ENCODE measurements at places on chromosomes 6 and 20.
A peak's percentile ranks its signal among the peaks of the same experiment; 100 is the strongest.

DNA sequence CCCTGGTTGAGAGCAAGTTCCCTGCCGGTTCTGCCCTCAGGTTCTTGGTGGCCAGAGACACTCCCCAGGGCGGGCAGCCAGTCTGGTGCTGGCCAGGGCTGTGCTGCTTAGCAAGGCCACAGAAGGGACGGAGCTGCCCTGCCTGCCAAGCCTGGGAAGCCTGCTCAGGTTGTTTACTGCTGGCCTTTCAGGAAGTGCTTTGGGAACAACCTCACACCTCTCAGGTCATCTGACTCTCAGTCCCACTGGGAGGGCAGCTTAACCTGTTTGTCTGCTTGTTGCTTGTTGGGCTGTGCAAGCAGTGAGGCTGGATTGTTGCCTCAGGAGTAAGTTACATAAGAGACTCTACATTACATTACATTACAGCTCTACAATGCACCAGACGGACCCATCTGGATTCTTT lies 75.8 kb upstream of the AFDN start:
- no peak for DNase-seq

DNA sequence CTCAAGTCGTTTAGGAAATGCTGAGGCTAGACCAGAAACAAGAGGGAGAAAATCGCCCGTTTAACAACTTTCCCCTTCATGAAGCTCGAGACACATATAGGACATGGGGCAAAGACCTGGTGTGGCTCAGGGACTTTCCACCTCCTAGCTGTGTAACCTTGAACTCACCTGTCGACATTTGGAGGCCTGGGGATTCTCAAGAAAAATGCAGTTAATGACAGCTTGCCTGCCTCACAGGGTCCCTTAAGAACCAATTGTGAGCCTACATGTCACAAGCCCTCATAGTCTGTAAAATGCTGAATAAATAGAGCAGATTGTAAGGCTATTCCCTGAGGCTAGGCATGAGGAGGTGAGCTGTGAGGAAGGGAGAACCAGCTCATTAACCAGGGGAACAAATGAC lies 35.1 kb downstream of the MGME1 start:
- DNase-seq: no peak

GRCh38 chr20:19812696-19813095 lies 54.6 kb downstream of the RIN2 start:
- peak; percentile 32 for DNase-seq

DNA sequence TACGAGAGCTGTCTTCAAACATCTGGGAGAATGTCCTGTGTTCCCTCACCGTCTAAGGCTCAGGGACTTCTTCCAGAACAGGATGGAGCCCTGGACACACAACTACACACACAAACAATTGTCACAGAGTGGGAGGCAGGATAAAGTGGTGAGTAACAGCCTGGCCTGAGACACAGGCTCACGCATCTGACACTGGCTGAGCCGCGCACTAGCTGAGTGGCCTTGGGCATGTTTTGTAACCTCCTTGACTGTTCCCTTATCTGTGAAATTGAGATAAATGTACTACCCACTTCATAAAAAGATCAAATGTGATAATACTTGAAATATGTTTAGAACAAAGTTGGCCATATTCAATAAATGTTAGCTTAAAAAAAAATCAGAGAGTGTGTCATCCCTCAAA lies 132.4 kb upstream of the ARMC2 start:
- peak; percentile 38 for DNase-seq

DNA sequence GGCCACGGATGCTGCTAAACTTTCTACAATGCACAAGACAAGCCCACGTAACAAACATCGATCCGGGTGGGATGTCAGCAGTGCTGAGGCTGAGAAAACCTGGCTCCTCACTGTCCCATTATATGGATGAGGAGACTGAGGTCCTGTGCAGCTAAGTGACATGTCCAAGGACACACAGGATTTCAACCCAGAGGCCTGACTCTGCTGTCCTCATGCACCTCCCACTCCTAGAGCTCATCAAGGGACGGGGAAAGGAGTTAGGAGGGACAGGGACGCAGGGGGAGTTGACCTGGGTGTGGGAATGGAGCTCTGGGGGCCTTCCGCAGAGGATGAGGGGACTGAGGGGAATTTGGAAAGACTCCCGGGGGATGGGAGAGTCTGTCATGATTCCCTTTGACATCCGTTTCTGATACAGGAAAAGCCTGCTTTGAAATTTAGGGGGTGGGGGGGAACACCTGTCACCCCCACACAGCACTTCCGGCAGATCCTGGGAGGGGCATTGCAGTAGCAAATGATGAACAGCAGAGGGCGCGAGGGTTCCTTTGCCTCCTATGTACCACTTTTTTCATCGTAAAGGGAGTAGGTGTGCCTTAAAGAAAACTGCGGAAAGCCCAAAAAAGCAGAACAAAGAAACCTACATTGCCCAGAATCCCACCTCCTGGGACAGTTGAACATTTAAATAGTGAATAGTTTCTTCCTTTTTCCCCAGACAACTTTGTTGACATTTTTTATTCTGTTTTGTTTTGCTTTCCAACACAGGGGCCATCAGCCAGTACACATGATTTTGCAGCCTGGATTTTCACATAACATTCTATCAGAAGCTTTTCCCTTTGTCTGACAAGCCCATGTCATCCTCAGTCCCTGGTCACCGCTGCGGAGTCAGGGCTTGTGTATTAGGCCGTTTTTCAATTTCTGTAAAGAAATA lies 48.6 kb downstream of the SLC2A10 start:
- DNase-seq: peak; percentile 69

DNA sequence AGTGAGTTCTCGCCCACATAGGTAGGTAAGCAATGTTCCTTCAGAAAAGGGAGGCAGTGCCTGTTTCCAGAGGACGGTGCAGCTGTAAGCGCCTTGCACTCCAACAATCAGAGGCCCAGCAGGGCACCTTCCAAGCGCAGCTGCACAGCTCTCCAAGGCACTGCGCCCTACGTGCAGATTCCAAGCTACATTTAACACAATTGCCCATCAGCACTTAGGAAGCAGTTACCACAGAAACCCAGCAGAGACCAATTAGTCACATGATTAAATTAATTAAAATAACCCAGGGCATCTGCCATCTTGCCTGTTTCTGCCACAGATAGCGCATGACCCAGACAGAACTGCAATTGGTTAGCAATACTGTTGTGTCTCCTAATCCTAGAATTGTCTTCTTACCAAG lies 65.5 kb downstream of the SOBP start:
- DNase-seq: no peak

DNA sequence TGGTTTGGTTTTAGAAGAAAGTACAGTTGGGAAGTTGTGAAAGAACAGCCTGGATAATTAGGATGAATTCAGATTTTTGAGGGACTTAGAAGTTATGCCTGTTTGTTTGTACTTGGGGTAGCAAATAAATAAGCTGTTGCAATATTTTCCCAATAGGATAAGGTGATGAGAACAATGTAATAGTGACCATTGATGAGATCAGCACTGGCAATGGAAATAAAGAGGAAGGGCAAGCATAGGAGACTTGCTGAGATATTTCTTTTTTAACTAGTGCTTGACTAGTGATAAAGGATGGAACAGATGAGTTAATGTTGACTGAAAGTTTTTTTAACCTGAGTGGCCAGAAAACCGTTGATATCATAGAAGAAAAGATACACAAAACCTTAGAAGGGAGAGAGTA lies 498.8 kb downstream of the CDKAL1 start:
- no peak for DNase-seq

DNA sequence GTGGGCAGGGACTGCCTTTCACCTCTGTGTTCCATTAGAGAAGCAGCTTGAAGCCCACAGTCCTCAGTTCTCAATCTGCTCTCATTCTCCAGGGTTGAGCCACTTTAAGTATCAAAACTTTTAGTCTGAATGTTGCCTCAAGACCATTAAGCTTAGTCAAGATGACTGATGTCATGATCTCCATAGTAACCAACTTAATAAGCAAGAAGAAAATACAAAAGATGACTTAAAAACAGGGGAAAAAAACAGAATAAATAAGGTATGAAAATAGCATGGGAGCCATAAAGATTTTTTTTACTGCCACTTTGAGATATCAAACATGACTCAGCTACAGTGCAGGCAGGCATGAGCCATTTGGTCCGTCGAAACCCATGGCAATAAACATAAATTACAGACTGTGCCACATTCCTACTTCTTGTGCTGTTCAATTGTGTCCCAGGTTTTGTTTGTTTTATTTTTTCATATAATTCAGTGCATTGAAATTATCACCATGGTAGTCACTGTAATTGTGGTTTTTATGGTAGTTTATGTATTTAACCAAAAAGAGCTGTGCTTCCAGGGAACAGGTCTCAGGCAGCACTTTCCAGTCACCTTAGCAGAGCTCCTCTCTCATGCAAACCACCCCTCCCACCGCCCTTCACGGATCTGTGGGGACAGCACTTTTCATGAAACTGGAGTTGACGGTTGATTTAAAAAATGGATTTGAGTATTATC lies 156.5 kb upstream of the INSM1 start:
- peak; percentile 48 for DNase-seq

GRCh38 chr6:44480097-44480541 lies 92.6 kb downstream of the CDC5L start:
- DNase-seq: no peak

GRCh38 chr6:2078888-2079287 lies 166.5 kb downstream of the GMDS start:
- DNase-seq: no peak
